ENCODE measurements at places on chromosomes 2 and 18.

DNA sequence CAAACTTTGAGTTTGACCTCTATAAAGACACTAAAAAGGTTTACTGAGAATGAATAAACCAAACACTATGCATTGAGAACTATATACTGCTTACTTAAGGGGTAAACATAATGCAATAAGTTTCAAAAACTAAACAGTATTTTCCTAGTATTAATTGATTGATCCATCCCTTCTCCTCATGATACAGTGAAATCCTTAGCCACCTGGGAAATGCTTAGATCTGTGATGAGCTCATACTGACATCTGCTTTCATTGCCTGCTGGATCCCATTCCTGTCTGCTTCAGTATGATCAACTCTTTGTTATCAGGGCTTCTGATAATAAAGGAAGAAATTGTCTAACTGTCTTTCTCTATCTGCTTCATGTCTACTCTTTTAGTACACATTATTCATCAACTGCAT, 74.9 kb upstream of the UBE2E3 start:
- DNase-seq, result peak; percentile 72

DNA sequence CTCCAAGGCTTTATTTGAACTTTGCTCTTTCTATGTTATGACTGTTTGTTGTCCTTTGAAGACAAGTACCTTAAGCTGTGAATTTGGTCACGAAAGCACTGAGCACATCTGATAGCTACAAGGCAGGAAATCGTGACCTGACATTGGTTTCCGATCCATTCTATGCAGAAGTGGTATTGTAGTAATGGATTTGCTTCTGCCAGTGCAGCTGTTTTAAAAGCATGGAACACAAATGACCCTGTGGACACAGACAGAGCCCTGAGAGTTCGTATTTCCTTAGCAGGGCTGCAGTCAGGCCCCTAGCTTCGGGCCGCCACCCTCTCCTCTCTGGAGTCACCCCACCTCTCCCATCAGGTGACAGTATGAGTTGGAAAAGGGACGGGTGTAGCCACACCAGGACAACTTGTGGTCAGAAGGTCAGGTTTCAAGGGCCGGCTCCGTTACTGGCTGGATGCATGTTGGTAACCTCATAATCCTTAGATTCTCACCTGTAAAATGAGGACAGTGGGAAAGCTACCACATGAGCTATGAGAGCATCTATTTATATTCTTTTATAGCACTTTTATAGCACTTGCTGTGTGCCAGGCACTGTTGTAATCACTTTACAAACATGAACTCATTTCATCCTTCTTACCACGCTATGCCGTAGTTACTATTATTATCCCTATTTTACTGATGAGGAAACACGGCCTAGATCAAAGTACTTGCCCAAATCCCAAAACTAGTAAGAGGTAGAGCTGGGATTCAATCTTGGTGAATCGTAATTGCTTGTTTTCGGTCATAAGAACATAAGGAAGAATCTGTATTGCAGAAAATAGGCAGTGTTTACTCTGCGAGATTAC, 70.2 kb downstream of the SPATS2L start:
- DNase-seq, result no peak

DNA sequence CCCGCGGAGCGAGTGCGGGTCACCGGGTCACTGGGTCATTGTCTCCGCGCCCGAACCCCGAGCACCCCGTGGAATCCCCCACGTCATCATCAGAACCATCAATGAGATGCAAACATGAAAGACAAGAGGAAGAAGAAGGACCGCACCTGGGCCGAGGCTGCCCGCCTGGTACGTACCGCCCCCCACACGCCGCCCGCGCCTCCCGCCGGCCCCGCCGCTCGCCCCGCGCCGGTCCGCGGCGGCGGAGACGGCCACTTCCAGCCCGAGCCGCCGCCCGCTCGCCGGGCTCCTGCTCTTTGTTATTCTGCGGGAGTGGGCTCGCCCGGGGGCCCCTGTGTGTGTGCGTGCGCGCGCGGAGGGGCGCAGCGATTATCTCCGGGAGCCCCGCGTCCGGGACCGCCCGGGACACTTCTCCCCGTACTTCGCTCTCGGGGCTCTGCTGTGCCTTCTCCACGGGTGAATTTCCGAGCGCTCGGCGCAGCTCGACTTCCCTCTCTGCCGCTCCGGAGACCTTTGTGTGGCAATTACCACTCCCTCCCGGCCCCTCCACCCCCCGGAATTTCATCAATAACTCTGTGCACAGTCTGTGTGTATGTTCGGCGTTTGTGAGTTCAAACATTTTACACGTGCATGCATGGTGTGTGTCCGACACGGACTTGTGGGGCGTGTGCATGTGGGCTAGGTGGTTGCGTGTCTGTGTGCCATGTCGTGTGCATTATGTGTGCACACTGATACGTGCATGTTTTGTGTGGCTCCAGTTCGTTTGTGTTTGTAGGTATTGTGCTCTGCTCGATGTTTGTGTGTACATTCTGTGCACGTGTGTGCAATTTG, 714 bp downstream of the ASXL3 start:
- DNase-seq, result peak; percentile 62

- DNase-seq, result no peak
Measured at GRCh38 chr2:180705122-180705521, 275.3 kb upstream of the UBE2E3 start.

DNA sequence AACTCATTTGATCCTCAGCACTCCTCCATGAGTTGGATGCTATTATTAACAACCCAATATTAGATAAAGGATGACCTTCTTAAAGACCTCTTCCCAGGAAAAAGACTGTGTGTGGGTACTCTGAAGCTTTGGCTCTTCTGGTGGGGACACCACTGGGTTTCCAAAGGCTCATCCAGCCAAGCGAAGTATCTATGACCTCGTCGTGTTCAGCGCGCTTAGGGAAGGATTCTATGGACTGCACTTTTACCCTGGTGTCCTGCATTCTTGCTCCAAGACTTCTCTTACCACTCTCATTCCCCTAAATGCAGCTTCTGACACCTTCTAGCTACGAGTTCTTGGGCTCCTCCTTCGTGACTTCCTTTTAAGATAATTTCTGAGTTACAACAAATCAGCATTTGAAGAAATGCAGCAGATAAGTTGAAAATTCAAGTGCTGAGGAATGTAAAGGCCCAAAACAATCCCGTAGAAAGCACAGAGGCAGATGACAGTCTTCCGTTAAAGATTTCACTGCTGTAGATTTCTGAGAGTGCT, 673 bp upstream of the HNMT start:
- DNase-seq, result no peak

- no peak for DNase-seq
Measured at GRCh38 chr18:44133483-44133882, 547.2 kb upstream of the SETBP1 start.

DNA sequence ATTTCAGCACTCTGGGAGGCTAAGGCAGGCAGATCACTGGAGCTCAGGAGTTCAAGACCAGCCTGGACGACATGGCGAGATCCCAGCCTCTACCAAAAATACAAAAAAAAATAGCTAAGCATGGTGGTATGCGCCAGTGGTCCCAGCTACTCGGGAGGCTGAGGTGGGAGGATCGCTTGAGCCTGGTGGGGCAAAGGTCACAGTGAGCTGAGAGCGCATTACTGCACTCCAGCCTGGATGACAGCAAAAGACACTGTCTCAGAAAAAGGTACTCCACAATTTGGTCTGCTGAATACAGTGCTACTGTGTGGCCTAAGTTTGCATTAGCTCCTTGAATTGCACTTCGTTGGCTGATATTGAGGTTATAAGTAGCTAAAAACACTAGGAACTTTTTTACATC, 97.9 kb downstream of the FEZ2 start:
- DNase-seq, result no peak

DNA sequence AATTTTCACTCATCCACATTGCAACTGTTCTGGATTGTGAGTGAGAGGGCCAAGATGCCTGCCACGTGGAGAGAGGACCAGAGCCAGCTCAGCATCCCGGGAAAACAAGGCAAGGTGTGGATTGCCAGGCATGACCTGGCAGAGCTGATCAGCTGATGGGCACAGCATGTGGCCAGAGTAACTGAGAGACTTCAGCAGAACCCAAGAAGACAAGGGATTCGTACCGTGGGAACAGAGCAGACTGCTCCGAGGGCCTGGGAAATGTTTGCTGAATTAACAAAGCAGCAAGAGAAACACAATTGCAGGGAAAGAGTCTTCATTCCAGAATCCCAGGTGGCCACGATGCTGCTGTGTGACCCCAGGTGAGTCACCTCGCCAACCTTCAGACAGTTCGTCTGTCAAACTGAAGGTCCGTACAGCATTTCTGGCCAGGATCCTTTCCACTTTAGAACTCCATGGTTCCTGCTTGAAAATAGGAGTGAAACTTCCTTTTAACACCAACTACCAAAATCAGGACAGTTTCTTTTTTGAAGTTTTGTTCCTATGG, 26.3 kb upstream of the POMC start:
- DNase-seq, result no peak

- no peak for DNase-seq
Measured at GRCh38 chr2:1731963-1732768, 12.1 kb downstream of the PXDN start.

DNA sequence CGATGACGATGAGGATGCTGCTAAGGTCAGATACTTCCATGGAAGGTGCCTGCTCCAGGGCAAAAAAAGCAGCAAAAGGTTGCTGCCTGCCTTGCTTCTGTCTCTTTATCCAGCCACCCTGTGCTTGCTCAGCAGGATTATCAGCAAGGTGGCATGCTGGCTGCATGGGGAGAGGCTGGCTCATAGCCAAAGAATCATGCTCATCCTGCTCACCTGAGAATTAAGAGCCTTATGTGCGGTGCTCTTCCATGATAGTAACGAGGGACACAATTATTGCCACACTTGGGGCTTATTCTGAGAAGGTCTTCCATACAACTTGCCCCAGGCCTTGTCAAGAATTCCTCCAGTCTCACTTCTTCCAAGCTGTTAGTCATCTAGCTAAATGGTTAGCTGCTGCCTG, 60.4 kb upstream of the SEC11C start:
- DNase-seq, result peak; percentile 89

DNA sequence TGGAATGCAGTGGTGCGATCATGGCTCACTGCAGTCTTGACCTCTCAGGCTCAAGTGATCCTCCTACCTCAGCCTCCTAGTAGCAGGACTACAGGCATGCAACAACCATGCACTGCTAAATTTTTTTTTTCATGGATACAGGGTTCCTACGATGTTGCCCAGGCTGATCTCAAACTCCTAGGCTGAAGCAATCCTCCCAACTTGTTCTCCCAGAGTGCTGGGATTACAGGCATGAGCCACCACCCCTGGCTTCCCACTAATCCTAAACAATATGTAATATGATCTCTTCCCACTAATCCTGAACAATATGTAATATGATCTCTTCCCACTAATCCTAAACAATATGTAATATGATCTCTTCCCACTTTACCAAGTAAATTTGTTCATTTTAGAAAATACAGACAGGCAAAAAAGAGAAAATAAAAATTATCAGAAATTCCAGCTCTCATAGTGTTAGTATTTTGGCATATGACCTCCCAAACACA, 33.7 kb upstream of the C18orf32 start:
- DNase-seq, result peak; percentile 65

DNA sequence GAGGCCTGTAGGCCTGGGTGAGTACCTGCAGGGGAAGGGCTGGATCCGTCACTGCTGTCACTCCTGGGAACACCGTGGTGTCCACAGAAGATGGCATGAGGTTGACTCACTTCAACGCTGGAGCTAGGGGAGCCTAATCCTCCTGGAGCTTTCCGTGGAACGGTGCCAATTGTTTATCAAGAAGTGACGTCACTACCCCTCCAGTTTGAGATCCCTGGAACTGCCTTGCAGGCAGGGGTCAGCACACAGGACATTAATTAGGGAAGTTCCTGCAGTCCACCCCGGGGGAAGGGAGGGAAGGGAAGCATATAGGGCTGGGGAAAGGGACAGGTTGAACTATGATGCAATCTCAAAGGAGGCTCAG, 408.6 kb downstream of the GALR1 start:
- no peak for DNase-seq

DNA sequence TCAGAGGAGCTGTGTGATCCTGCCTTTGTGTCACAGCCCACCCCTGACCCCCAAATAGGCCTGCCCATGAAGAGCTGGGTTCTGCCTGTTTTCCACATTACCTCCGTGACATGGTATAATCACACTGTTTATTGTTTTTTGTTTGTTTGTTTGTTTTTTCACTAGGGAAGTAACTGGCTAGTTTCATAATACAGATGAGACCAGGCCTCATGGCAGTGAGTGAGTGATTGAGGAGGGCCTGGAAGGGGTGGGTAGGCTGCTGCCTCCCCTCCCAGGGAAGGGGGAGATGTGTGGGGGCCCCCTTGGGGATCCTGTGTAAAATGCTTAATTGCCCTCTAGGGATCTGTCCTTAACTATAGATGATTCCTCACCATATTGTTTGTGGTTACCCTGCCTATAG, 190.5 kb downstream of the LDLRAD4 start:
- DNase-seq, result no peak

DNA sequence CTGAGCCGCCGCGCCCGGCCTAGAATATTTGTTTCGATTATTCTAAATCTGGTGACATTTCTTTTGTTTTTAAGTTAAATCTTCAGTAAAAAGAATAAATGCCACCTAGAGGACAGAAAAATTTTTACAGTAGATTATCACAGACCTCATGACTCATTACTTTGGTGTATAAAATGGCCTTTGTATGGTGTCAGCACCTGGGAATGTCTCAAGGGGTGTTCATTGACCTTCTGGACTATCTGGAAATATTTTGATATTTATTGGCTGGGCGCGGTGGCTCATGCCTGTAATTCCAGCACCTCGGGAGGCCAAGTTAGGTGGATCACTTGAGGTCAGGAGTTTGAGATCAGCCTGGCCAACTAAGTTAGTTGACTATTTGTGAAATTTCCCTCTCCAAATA, 30.3 kb upstream of the SLC30A6 start:
- no peak for DNase-seq

DNA sequence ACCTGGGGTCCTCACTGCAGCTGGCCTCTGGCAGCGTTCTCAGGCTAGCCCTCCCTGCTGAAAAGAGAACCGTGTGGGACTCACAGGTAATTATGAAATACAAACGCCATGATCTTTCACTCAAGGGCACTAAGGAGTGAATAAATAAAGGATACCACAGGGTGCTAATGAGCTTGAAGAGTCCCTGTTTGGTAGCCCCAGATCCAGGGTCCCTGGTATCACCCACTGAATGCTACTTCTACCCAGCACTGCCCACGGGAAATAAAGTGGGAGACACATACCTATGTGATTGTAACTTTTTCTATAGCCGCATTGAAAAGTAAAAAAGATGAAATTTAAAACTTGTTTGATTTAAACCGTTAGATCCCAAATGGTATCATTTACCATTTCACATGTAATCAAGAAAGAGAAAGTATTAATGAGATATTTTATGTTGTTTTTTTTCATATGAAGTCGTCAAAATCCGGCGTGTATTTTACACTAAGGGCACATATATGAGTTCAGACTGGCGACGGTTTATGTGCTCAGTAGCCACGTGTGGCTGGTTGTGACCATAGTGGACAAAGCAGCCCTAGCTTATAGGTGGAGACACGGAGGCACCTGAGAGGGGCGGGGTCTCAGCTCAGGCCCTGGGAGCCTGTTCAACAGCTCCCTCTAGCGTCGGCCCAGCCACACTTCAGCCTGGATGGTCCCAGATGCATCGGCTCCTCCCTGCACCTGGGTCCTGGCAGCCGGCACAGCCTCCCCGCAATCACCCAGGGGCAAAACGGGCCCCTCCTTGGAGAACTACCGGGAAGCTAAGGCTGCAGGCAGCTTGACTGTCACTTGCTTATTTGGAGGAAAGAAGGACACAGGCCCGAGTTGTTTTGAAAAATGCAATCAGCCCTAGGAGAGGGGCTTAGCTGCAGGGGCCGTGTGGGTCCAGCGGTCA, 39.2 kb downstream of the ODC1 start:
- DNase-seq, result peak; percentile 91

- DNase-seq, result no peak
Measured at GRCh38 chr2:159177357-159177756, 109.1 kb downstream of the WDSUB1 start.

- DNase-seq, result no peak
Measured at GRCh38 chr2:195695002-195695631, 38.1 kb downstream of the SLC39A10 start.
